Osteoblast (primary cell): ENCODE measurements at places on chromosomes 4 and X. TPM values are rescaled to one million over a fixed set of nuclear protein-coding genes. Genes with fewer than 3 reads are reported as not detected.

Gene ERCC6L
- 0.59 and 0.72 TPM in 2 replicates for total RNA-seq

Gene XK
- total RNA-seq, result under 0.01 TPM in 2 replicates

Gene STBD1
- total RNA-seq, result 3.6 and 6.5 TPM in 2 replicates

Gene CCDC149
- total RNA-seq, result 12.3 and 14.7 TPM in 2 replicates

Gene DSPP
- total RNA-seq, result not detected in 2 replicates

Gene ADH4
- total RNA-seq, result not detected in 2 replicates

Gene PLXNB3
- 2.7 and 4.3 TPM in 2 replicates for total RNA-seq

Gene RGS12
- 19.2 and 61.2 TPM in 2 replicates for total RNA-seq

Gene TRAM1L1
- 4.3 and 8.5 TPM in 2 replicates for total RNA-seq

Gene LRCH2
- 2.1 and 2.5 TPM in 2 replicates for total RNA-seq

Gene AADAT
- 4.0 and 6.5 TPM in 2 replicates for total RNA-seq

Gene GABRQ
- not detected in 2 replicates for total RNA-seq

Gene SYP
- 0.29 and 0.36 TPM in 2 replicates for total RNA-seq

Gene TRIM75
- not detected in 2 replicates for total RNA-seq

Gene IL15
- total RNA-seq, result 3.3 and 4.1 TPM in 2 replicates

Gene ARR3
- total RNA-seq, result not detected in 2 replicates

Gene GSX2
- total RNA-seq, result not detected in 2 replicates

Gene NLGN4X
- 1.4 and 11.5 TPM in 2 replicates for total RNA-seq

Gene RRAGB
- 33.9 and 34.0 TPM in 2 replicates for total RNA-seq

Gene PPEF2
- not detected in 2 replicates for total RNA-seq

Gene IL2
- not detected in 2 replicates for total RNA-seq

Gene OR13H1
- total RNA-seq, result not detected in 2 replicates

Gene CTAG1A
- total RNA-seq, result not detected in 2 replicates

Gene MAGEB2
- not detected in 2 replicates for total RNA-seq

Gene MMAA
- total RNA-seq, result 4.3 and 5.0 TPM in 2 replicates

Gene RAB40AL
- total RNA-seq, result 0.72 and 0.88 TPM in 2 replicates

Gene MYOZ2
- total RNA-seq, result 0.29 and 0.36 TPM in 2 replicates

Gene TCEAL7
- total RNA-seq, result 6.5 and 10.0 TPM in 2 replicates

Gene RTL9
- total RNA-seq, result 0.59 and 0.72 TPM in 2 replicates

Gene ARHGEF9
- total RNA-seq, result 16.3 and 17.7 TPM in 2 replicates

Gene VCX3A
- not detected in 2 replicates for total RNA-seq

Gene SMIM10
- total RNA-seq, result 7.1 and 8.0 TPM in 2 replicates

Gene KLHL4
- 0.72 and 1.2 TPM in 2 replicates for total RNA-seq

Gene FMR1NB
- total RNA-seq, result not detected in 2 replicates

Gene PPP4R3C
- total RNA-seq, result not detected in 2 replicates

Gene TSPAN7
- 0.29 and 0.36 TPM in 2 replicates for total RNA-seq

Gene MAGEA2B
- total RNA-seq, result not detected in 2 replicates

Gene HTN1
- not detected in 2 replicates for total RNA-seq

Gene DHX15
- total RNA-seq, result 107 and 109 TPM in 2 replicates

Gene UGT2A1
- total RNA-seq, result not detected in 2 replicates

Gene BEX2
- total RNA-seq, result 2.4 and 4.3 TPM in 2 replicates

Gene RS1
- total RNA-seq, result not detected in 2 replicates

Gene SPOCK3
- total RNA-seq, result not detected in 2 replicates

Gene AFAP1
- total RNA-seq, result 101 and 106 TPM in 2 replicates
